Effector CD8-positive, alpha-beta T cell (primary cell): ENCODE measurements at places on chromosomes 5 and 9.

DNA sequence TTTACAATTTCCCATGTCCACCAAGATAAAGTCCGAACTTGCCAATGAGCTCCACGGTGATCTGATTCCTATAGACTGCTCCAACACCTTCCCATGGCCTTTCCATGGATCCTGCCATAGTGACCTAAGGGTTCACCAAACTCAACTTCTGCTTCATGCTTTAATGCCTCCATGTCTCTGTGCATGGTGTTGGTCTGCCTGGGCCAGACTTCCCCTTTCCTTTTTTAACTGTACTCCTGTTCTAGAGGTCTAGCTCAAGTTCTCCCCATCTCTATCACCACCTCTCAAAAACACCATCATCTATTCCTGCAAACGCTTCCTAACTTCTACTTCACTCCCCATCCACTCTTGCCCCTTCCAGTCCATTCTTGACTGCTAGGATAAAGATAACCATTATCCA lies 14.8 kb upstream of the SMARCA2 start:
- DNase-seq, result no peak

GRCh38 chr9:93979721-93980120 lies 24.6 kb upstream of the BARX1 start:
- no peak for DNase-seq

DNA sequence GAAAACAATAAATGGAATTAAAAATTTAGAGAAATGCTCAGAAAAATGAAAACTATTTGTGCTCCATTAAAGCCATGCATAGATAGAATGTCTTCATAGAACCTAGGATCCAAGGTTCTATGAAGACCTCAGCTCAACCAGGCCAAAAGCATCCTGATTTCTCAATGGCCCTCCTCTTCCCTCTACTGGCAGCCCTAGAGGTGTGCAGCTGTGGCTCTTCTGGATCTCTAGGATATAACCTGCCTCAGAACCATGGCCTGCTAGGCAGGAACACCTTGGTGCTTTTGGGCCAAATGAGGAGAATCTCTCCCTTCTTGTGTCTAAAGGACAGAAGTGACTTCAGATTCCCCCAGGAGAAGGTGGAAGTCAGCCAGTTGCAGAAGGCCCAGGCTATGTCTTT lies 15.1 kb downstream of the IFNA1 start:
- DNase-seq, result no peak

DNA sequence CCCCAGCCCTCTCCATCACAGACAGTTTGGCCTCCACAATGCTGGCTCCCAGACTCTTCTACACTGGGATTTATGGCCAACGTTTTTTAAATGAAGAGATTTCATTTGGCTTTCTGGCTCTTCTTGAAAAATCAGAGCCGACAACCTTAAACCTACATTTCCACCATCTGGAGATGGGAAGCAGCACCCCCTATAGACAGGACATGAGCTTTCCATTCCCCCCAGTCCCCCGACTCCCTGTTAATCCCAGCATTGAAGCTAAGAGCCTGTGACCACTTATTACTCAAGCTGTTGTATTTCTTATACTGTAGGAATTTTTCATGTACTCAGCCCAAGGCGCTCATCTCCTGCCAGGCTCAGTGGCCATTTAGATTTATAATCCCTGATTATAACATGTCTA lies 34.0 kb upstream of the AFAP1L1 start:
- no peak for DNase-seq

GRCh38 chr9:89065921-89066320 lies 74.7 kb downstream of the S1PR3 start:
- DNase-seq, result no peak

GRCh38 chr5:104708027-104708426 lies 1145.4 kb upstream of the NUDT12 start:
- no peak for DNase-seq

- DNase-seq, result no peak
These were observed 48.2 kb upstream of the RPL26L1 start for GRCh38 chr5:172910828-172911627.

DNA sequence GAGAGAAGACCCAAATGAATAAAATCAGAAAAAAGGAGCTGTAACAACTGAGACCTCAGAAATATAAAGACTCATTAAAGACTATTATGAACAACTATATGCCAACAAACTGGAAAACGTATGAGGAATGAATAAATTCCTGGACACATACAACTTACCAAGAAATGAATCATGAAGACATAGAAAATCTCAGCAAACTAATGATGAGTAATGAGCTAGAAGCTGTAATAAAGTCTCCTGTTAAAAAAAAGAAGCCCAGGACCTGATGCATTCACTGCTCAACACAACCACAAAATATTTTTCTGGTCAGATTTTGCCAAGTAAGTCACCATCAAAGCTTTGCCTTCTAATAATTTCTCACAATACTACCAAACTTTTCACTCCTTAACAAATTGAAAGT lies 666.7 kb downstream of the LRRC70 start:
- DNase-seq, result no peak

GRCh38 chr5:52013523-52013922 lies 630.3 kb downstream of the ISL1 start:
- DNase-seq, result no peak

DNA sequence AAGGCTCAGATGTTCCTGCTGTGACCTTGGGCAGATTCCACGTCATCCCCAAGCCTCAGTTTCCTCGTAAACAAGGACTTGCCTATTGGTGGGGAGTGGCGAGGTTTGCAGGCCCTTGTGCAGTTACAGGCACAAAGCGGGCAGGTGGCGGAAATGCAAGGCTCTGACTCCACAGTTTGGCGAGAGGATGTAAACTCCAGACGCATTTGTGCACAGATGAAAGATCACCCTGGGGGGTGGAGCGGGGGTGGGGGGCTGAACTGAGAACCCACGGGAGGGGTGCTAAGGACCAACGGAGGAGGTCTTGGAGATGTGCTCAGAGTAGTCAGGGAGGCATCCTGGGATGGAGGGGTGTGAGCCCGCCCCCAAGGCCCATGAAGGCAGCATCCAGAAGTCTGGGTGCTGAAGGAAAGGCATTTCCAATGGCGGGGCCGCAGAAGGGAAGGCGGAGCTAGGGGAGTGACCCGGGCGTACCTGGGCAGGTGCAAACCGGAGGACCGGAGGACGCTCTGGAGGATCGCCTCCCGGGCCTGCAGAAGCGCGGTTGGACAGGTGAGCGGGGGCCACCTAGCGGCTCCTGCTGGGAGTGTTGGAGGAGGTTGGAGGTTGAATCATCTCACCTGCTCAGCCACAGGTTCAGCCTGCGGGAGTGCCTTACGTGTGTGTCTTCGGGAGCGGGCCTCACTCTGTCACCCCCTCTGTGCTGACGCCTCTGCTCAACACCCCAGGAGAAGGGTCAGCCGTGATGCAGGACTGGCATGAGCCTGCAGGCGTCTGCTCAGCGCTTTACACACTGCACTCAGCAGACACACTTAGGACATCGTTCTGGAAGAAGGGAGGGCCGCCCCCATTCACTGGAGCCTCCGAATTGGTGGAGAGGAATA lies 1.9 kb upstream of the FIBCD1 start:
- DNase-seq, result peak; percentile 39

GRCh38 chr5:21071421-21071820 lies 1083.4 kb upstream of the CDH18 start:
- no peak for DNase-seq

DNA sequence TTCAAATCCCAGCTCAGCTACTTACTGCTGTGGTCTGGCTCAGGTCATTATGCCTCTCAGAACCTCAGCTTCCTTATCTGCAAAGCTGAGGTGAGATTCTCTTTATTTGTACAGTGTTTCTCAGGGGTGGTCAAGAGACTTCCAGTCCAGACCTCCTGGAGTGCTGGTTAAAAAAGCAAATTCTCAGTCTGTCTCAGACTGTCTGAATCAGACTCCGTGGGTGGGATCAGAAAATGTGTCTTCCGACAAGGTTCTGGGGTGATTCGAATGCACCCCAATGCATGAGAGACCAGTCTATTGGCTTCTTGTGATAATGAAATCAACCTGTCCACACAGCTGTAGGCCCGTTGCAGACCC lies 137.7 kb upstream of the SMIM23 start:
- no peak for DNase-seq

DNA sequence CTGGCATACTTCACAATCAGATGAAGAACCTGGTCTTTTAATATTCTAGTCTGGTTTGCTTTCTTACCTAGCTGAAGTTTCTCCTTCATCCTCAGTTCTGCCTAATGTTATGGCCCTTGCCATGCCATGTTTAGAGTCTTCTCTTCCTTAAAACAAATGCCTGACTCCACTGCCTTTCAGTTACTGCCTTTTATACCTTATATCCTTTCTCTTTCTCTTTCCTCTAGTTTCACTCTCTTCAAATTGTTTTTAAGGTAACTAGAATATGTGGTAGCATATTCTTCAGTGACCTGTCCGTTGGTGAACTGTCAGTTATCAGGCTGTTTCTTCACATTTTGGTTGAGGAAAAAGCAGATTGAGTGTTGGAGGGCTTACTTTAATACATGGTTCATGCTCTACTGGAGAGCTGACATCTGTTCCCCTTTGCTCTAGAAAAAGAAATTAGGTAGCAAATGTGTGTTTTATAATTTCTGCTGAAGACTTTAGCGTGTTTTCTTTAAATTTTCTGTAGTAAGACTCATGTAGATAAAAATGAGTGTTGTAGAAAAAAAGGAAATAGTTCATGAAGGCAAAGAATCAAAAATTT lies 103.8 kb downstream of the DMXL1 start:
- no peak for DNase-seq

DNA sequence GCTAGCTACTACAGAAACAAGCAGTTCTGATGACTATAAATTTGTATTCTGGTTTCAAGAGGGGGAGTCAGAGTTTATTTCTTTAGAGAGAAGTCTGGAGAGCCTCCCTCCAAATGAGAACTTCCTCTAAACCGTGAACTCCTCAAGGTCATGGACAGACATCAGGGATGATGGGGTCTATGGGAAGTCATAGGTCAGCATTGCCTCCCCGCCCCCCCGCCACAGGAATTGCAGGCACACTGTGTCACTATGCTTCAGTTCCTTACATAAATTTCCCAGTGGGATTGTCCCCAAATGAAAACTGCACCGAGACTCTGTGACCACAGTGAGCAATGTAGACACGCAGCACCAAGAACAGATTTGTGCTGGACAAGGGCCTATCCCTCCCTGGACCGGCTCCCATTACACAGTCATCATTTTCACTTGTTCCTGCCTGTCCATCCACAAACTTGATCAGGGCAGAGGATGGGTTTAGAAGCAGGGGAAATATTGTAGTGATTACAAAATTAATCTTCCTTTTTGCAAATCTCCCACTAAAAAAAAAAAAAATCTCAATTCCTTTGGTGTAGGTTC lies 300.3 kb downstream of the EFNA5 start:
- no peak for DNase-seq

- no peak for DNase-seq
These were observed 9.6 kb upstream of the IFNE start for GRCh38 chr9:21491756-21492155.

GRCh38 chr5:84014966-84015365 lies 294.3 kb upstream of the HAPLN1 start:
- DNase-seq, result no peak

- DNase-seq, result no peak
These were observed 94.0 kb upstream of the PTGER4 start for GRCh38 chr5:40585537-40586267.

DNA sequence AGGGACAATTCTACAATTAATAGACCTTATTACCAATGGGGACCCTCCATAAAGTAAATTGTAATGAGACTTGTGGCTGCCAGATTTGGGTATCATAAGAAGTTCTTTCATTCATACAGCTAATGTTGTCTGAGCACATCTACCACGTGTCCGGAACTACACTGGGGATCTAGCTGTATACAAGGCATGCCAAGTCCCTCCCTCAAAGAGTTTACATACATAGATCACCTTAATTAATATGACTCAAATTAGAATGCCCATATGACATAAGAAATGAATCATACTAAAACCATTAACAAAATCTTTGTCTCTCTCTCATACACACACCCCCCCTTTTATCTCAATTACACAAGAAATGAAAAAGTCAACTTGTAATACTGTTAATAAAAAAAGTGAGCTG lies 18.0 kb upstream of the NR4A3 start:
- no peak for DNase-seq

GRCh38 chr5:90015584-90016018 lies 394.0 kb downstream of the CETN3 start:
- DNase-seq, result no peak
